Thoracic aorta endothelial cell (primary cell): ENCODE measurements at places on chromosomes 12 and 14. TPM values are rescaled to one million over a fixed set of nuclear protein-coding genes. Genes with fewer than 3 reads are reported as not detected.

The TRHDE gene
- total RNA-seq: not detected in 2 replicates

The PKP2 gene
- total RNA-seq: 5.1 and 8.7 TPM in 2 replicates

The NRIP2 gene
- total RNA-seq: not detected in 2 replicates

The MANSC1 gene
- total RNA-seq: 43.6 and 49.5 TPM in 2 replicates

The GPR162 gene
- 5.7 and 9.4 TPM in 2 replicates for total RNA-seq
